ENCODE measurements at places on chromosomes 3 and 15.

- DNase-seq = no peak
These were observed 17.1 kb upstream of the CYP11A1 start for GRCh38 chr15:74384566-74384880.

GRCh38 chr3:60890226-60890625 is 361.0 kb downstream of the FHIT start:
- DNase-seq = no peak

GRCh38 chr3:98326945-98327344 is 26.7 kb upstream of the OR5K4 start:
- DNase-seq = no peak

DNA sequence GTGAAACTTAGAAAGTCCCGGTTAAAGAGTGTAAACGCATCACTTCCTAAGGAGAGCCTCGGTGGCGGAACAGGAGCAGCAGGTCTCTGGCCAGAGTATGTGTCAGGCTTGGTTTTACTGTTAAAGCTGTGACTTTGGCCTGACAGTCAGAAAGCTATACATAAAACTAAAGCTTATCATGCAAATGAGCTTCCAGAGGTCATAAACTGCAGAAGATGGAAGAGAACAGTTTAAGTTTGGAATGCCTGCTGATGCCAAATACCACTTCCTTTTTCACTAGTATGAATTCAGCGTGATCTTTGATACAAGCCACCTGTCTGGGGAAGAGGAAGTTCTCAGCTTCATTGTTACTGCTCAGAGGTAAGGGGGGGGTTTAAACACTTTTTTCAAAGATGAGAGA is 125.1 kb upstream of the CTDSPL start:
- DNase-seq = peak; percentile 53

DNA sequence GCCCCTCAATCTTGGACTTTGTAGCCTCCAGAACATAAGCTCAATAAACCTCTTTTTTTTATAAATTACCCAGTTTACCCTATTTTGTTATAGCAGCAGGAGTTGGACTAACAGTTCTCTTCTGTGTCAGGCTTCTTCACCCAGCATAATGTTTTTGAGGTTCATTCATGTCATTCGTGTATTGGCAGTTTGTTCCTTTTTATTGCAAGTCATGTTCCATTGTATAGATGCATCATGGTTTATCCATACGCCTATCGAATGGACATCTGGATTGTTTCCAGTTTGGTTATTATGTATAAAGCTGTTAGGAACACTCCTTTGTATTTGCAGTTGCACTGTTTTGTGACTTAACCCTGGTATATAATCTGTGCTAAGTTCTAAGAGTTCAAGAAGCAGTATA is 39.8 kb downstream of the NR1D2 start:
- DNase-seq = no peak

- DNase-seq = no peak
These were observed 521.2 kb downstream of the RBMS3 start for GRCh38 chr3:29802057-29802456.

DNA sequence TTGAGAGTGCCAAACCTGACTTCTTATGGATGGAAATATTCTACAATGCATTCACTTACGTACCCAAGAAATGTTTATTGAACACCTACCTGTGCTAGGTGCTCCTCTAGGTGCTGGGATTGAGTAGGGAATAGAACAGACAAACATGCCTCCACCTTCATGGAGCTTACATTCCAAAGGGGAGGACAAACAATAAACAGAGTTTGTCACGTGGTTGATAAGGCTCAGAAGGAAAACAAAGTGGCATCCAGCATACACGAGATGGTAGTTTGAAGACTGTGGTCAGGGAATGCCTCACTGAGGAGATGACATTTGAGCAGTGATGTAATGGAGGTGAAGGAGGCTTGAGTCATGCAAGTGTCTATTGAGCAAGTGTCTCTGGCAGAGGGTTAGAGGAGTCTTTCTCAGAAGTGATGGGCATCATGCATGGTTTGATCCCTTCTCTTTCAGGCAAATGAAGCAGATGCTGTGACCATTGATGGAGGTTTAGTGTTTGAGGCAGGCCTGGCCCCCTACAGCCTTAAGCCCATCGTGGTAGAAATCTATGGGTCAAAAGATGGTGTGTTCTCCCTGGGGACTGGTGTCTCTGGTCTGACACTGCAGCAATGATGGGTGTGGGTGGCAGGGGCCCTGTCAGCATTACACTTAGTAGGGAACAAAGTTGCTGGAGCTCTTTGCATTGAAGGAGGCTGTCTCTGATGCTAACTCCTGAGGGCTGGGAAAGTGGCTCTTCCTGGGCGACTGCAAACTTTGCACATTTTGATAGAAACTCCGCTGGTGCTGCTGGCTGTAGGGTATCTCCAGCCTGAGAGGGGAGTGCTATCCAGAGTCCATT is 29.7 kb upstream of the TOPBP1 start:
- no peak for DNase-seq

DNA sequence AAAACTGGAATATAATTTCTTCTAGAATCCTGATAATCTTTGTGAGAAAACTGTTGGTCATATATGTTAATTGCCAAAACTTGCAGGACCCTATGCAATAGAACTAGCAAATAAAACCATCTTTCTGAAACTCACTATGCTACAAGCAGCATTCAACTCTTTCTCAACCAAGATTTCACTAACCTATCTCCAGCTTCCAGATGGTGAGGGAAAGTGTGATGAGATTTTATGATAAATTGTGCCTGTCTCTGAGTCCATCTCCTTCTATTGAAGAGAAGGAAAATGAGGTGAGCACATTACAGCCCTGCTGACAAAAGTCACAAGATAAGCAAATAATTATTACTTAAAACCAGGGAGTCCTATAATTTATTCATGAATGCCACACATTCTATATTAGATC is 44.1 kb upstream of the UBE2Q2 start:
- DNase-seq = no peak

DNA sequence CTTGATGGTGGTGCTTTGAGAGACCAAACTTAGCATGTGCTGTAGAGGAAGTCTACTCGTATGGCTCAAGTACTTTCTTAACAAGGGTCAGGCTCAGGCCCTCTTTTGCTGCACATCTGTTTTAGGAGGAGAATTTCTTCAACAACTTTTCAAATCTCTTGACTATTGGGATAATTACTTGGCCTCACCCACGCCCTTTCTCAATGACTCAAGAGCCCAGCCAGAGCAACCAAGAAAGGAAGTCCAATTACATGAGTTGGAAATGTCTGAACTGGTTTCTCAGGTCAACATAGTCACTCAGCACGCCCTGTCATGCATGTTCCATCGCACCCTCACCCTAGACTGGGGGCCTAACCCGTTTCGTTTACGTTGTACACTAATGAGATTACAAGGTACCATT is 44.8 kb upstream of the UMPS start:
- no peak for DNase-seq

DNA sequence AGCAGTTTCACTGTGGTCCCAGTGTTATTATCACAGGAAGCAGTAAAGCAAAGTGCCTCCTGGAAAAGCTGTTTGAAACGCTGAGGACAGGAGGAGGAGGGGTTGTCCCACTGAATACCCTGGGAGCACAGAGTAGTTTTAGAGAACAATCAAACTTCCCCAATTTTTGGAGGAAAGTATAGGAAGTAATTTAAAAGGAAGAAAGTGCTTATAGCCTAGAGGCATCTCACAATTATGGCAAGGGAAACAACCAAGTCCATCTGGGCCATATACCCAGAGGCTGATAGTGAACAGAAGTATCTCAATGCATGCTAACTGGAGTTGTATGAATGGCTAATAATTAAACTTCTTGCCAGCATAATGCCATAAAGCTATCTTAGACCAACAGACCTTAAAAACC is 137.2 kb upstream of the EPHA6 start:
- DNase-seq = peak; percentile 7

DNA sequence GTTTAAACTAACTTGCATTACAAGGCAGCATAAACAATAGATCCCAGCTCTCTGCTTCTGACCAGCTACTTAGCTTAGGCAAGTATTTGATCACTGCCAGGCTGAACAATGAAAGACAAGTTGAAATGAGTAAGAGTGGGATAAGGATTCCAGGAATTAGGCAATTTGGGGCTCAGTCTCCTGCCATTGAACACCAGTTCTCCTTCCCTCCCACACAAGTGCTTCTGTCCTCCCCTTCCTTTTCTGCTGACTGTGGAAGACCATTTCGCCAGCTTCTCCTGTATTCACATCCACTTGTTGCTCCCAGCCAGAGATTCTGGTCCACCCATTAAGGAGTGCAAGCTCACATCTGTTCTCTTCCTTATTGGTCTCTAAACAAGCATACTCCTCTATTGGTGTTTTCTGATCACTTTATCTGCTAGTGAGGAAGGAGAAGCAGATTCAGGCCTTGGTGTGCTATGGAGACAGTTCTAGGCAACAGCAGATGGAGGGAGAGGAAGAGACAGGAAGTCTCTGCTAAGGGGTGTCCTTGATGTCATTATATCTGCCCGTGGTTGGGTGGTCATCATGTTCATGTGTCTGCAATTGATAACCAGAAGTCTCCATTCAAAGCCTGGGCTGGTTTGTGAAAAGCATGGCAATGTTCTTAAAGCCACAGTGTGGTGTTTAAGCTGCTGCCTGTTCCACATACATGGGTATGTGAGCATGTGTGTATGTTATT is 121.5 kb downstream of the PLCL2 start:
- DNase-seq = peak; percentile 50

GRCh38 chr3:10274601-10275000 is 18.1 kb downstream of the GHRL start:
- no peak for DNase-seq

- DNase-seq = no peak
These were observed 12.4 kb upstream of the CHRM5 start for GRCh38 chr15:33955945-33956344.

GRCh38 chr3:37145611-37146010 is 28.8 kb downstream of the LRRFIP2 start:
- DNase-seq = no peak

DNA sequence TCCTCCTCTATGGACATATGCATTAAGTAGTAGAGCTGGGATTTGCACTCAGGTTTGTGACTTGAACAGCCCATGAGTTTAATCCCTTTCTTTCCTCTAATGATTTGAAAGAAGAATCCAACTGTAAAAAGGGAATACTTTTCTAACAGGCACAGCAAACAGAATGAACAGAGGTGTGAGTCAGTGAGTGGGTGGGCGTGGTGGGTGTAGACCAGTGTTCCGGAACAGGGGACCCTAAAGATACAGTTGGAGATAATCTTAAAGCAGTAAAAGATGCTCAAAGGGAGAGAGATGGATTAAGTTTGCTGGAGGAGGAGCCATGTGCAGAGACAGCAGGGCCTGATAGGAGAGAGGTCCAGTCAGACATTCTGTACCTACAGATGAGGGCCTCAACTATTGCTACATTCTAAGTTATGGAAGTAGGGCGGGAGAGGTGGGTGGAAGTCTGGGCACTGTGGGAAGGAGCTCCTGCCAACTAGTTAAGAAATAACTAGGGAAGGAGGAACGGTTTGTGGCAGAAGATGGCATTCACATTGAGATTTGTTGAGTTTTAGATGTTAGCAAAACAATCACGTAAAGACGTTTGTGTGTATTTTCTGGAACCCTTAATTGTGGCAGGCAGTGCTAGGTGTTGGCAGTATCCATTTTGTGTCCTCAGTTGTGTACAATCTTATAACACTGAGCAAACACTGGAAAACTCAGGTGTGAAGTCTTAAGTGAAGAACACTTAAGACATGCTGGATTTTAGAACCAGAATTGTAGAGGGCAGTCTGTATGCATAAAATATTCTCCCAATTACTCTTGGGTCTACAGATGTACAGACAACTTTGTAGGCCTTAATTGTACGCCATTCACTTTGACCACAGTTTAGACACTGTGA is 511.0 kb downstream of the GRM7 start:
- DNase-seq = no peak

- DNase-seq = no peak
These were observed 965.8 kb downstream of the ROBO1 start for GRCh38 chr3:78801926-78802561.

DNA sequence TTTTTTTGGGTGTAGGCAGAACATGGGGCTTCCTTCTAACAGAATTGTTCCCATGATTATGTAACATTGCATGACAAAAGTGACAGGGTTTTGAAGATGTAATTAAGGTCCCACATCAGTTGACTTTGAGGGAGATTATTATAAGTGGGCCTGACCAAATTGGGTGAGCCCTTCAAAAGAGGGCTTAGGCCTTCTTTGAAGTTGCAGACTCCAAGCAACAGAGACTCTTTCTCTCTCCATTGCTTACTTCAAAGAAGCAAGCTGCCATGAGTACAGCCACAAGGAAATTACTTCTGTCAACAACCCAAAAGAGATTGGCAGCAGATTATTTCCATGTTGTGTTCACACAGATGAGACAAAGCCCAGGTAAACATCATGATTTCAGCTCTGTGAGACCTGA is 348.2 kb downstream of the PDCD6IP start:
- no peak for DNase-seq

DNA sequence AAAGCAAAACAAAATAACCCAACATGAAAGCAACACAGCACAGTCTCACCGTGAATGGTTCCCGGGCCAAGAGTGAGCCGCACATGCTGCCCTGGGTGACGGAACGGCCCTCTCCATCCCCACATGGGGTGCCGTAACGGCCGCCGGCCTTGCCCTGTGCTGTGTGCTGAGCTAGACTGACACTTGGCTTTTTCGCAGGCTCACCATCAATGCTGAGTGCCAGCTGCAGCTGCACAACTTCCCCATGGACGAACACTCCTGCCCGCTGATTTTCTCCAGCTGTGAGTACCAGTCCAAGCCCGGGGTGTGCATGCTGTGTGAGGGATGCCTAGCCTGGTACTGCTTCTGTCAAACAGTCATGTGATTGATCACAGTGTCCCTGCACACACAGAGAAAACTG is 357.6 kb downstream of the GABRG3 start:
- DNase-seq = no peak

GRCh38 chr3:184238246-184238818 is 8.9 kb downstream of the VWA5B2 start:
- no peak for DNase-seq

DNA sequence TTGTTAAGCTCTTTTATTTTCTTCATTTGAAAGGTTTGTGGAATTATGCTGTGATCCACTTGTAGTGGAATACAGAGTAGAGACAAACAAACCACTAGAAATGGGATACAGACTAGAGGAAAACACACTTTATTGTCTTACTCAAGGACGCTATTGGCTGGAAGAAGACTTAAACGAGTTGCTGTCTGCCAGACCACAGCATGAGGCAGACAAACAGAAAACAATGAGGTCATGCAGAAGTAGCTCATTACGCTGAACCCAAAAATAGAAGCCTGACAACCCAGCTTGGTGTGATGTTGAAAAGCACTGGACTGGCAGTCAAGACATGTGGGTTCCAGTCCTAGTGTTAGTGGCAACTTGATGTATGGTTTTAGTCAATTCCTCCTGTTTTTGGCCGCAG is 62.4 kb upstream of the P3H2 start:
- DNase-seq = no peak

DNA sequence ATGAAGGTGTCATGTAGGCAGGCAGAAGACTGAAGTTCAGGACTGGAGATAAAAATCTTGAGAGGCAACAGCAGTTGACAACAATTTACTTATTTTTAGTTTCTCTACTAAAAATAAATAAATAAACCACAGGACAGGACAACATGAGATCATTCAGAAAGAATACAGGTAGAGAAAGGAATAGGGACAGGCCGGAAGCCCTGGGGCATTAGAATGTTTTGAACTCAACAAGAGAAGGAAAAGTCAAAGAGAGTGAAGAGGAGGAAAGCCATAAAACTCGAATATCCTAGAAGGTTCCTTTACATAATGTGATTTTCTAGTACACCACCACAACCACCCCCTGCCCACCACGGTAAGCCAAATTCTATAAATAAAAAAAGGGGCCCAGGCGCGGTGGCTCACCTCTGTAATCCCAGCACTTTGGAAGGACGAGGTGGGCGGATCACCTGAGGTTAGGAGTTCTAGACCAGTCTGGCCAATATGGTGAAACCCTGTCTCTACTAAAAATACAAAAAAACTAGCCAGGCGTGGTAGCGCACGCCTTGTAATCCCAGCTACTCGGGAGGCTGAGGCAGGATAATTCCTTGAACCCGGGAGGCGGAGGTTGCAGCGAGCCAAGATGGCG is 4.7 kb downstream of the PIK3CB start:
- no peak for DNase-seq
